ENCODE measurements at places on chromosomes 1 and 21. TPM values are rescaled to one million over a fixed set of nuclear protein-coding genes. Genes with fewer than 3 reads are reported as not detected.

The ZNF684 gene
- 5.3 TPM for total RNA-seq

The DENND1B gene
- total RNA-seq, result 7.7 TPM

The SLC37A1 gene
- total RNA-seq, result 7.7 TPM

The BSND gene
- total RNA-seq, result not detected

The TFF2 gene
- total RNA-seq, result 1.1 TPM

The C2CD2 gene
- 14.0 TPM for total RNA-seq

The TNFSF4 gene
- 0.13 TPM for total RNA-seq

The ADAMTSL4 gene
- total RNA-seq, result 9.5 TPM

The C1orf116 gene
- total RNA-seq, result 0.08 TPM

DNA sequence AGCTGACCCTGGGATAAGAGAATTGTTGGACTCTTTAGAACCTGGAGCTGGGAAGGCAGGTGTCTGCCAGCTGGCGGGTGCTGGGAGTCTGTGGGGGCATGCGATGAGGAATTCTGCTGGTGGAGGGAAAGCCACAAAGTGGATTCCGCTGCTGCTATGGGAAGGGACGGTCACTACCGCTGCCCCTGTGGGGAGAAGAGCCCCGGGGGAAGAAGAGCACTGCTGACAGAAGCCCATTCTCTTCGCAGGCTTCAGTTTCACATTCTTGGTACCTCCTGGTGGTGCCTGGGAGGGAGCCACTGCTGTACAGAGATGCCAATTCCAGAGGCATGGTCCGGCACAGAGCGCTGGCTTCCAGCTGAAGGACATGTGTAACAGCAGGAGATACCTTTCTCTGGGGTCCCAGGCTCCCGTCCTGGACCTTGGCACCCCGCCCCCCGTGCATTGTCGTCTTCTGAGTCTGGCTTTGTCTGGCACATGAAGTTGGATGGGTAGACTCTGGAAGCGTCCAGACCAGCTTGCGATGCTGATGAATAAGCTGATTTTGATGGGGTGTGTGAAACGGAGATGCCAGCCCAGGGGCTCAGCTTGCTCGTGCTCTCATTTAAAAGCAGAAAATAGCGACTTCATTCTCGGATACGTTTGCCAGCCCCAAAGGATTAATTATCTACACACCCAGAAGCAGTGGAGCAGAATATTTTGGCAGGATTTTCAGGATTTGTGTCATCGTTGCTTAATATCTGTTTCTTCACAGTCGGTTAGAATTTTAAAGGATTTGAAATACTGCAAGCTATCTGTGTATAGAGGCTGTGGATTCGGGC lies 13.2 kb downstream of the PDXK start:
- DNase-seq, result no peak

DNA sequence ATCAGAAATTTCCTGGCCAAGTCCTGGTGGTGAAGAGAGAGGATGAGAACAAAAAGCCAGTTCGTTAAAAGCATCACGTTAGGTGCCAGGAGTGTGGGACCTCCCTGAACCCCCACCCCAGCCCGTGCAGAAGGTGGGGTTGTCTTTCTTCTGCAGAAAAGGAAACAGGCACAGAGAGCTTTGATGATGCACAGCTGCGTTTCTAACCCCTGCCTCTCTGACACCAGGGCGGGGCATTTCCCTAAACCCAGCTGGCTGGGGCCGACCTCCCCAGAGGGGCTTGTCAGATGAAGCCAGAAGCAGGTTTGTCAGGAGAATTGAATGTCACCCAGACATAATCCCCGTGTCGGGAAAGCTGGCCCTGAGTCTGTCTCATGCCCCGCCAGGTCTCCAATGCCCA lies 189.3 kb upstream of the EDN2 start:
- DNase-seq, result no peak

- DNase-seq, result no peak
These were observed 227.4 kb upstream of the VAMP3 start for GRCh38 chr1:7543718-7544090.

DNA sequence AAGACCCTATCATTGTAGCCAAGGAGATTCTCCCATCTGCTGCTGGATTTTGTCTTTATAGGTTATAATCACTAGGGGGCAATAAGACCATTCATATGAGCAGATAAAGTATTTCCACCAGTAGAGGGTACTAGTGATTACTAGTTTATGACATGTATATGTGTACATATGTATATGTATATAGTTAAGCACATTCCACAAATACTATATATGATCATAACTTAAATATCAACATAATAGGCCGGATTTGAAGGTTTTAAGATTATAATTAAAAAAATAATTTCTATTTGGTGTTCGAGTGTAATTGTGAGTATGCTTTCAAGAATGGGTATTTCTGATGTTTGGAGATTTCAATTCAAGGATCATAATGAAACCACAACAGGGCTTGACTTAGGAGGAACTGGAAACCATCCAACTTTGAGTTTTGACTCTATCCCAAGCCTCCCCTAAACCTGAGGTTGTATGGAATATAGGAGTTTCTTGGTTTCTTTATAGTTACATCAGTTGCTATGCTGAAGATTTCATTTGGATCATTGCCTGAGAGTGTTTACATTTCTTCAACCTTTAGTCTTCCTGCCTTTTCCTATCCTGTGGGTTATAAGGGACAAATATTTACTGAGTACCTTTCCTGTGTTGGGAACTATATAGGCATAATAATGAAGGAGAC lies 16.9 kb downstream of the TCEANC2 start:
- DNase-seq, result no peak

GRCh38 chr1:226492426-226493137 lies 56.0 kb upstream of the STUM start:
- no peak for DNase-seq

DNA sequence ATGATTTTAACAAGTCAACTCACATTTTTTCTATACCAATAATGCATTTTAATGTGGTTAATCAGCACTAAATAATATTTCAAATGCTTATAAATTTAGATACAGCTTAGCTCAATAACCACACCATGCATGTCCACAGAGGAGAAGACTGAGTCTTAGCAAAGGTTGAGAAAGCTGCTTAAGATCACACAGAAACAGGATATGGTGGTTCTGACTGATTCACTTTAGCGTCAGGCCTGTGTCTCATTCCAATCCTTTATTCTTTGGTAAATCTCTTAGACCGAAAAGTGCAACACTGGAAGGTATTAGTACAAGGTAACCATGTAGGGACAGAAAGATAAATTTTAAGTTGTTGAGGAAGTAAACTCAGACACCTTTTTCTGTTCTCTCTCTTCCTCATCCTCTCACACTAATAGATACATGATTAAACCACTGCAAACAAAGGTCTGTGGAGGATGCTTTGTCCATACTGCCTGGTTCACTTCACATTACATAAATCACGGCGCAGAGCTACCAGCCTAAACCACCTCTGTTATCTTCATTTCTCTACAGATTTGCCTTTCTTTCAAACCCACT lies 139.0 kb downstream of the DPYD start:
- no peak for DNase-seq

- DNase-seq, result no peak
These were observed 43.9 kb downstream of the PARP1 start for GRCh38 chr1:226363801-226364513.

GRCh38 chr1:241411056-241411775 lies 54.2 kb upstream of the RGS7 start:
- no peak for DNase-seq

GRCh38 chr1:173213665-173214064 lies 6.5 kb upstream of the TNFSF4 start:
- DNase-seq, result no peak

DNA sequence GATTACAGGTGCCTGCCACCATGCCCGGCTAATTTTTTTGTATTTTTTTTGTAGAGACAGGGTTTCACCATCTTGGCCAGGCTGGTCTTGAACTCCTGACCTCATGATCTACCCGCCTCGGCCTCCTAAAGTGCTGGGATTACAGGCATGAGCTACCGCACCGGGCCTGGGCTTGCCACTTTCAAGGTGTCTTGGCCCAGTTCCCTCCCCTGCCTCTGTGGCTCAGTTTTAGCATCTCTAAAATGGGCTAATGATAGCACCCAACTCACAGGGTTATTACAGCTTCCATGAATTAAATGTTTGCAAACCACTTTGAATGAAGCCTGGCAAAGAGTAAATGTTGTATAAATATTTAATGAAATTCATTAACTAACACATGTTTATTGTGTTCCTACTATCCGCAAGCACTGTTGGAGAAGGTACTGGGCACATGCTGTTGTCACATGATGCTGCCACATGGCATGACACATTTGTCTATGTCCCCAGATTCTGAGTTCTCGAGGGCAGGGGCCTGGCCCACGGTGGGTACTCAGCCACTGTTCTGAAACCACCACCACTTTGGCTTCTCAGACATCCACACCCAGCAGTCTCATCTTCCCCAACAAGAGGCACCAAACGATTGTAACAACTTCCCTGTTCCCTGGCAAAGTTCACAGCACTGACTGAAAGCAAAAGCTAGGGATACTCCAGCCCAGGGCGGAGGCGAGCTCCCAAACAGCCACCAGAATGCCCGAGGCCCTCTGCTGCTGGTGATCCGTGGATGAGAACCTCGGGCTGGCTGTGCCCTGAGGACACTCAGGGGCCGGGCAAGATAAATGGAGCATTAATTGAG lies 9.7 kb downstream of the IFFO2 start:
- DNase-seq, result no peak

GRCh38 chr1:171663854-171664575 lies 11.5 kb upstream of the MYOC start:
- no peak for DNase-seq
